ENCODE measurements at places on chromosomes 5 and 9.

- DNase-seq: no peak
Measured at GRCh38 chr5:135033901-135034235, at the start of gene PITX1. PITX1 (minus strand) TSS chr5:135034228; CDS start chr5:135033881, 347 bp downstream.

DNA sequence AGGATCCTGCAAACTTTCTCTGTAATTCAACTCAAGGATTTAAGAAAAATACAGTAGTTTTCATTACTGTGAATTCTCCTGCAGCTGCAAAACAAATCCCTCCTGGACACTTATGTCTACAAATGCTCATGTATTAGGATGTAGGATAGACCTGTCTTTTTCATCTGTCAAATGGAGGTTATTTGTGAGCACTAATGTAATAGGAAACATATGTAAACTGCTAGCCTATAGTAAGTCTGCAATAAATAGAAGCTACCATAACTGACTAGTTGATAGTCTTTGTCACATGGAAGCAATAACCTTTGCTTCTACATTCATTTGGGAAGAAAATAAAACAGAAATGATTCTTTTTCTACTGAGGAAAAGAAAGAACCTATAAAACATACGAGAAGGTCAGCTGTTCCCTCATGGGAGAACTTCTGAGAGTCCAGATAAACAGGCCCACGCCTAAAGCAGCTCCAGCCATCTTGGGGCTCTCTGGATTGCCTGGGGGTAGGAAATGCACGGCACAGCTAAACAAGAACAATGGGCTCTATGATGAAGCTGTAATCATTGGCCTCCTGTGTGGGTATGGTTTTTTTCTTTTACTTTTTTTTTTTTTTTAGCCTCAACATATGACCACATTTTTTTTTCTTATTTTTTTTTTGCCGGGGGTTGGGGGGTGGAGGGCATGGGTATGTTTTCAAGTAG is 6.2 kb downstream of the KCNV2 start:
- DNase-seq: no peak

- DNase-seq: peak; percentile 51
Measured at GRCh38 chr9:16121601-16122286, 568.9 kb downstream of the CCDC171 start.

DNA sequence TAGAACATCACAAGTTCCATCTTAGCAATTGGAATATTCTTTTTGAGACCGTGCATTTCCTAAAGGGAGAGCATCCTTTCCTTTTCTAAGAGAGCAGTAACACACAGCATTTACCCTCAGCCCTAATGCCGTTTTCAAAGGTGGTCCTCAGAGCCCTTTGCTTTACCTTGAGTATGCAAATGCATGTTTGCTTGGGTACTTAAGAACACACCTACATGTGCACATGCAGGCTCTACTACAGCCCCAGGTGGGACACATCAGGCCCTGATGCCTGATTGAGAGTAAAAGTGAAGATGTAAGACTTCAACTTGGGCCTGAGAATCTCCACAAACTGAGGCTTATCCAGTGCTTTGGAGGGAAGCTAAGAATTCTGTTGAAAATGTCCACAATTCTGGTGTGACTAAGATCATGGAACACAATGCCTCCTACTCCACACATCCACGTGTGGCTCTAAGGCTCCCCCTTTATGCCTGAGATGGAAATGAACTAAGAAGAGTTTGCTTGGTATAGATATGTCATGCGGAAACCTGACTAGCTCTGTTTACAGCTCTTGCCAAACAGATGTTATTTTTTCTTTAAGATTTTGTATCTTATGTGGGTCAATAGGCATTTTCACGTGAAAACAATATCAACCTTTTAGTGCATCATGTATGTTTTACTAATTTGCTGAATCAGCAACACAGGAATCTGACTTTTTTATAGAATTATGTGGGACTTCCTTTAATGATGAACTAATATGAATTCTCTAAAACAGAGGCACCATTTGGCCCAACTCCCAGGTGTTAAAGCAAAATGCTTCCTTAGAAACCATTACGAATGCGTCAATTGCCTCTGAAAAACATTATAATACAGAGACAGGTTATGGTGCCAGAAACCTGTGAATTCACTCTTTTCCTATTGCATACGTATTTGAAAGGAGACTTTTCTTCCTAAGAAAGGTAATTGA is 48.9 kb upstream of the SLC2A8 start:
- peak; percentile 71 for DNase-seq

DNA sequence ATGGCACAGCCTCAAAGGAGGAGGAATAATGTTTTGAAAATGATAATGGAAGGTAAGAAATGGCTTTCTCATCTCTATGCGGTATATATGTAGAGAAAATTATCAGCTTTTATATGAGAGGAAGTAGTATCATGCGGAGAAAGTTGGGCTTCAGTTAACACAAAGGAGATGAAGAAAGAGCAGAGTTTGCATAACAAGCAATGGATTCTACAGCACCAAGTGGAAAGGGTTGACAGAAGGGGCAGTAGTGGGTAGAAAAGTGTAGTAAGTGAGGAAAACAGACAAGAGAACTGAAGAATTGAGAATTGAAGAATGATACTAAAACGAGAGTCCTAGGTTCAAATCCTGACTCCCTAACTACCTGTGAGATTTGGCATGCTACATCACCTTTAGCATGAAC is 51.0 kb downstream of the GNG10 start:
- no peak for DNase-seq

DNA sequence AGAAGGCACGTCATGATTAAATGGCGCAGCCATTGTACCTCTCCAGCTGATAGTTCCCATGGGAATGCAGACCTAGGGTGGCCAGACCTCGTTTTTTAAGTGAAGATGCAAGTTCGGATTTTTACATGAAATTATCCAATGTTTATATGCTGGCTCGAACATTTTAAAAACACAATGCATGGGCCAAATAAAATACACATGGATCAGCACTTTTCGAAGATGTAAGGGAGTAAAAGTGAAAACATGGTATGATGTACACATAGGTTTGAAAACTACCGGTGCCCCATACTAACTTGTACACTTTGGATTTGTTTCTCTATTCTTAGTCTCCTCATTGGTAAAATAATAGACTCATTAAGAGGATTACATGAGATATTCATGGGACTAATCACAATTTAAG is 412.5 kb upstream of the CCNG1 start:
- DNase-seq: no peak

DNA sequence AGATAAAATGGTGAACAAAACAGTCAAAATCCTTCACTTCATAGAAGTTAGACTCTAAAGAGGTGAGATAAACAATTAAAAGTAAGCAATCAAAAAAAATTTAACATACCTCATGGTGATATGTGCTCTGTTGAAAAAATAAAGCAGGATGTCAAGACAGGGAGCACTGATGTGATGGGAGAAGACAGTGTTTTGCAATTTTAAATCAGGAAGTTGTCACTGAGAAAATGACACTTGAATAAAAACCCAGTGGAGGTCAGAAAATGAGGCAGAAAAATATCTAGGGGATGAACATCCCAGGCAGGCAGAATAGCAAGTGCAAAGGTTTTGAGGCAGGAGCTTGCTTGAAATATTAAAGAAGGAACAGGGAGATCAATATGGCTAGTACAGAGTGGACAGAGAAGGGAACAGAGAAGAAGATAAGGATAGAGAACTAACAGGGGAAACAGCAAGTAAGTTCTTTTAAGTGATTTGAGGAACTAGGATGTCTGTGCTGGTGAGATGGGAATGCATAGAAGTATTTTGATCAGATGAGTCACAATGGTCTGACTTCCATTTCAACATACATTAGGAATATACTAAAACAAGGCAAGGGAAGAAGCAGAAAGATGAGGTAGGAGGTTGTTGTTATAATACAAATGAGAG is 130.4 kb downstream of the CHSY3 start:
- DNase-seq: peak; percentile 72

DNA sequence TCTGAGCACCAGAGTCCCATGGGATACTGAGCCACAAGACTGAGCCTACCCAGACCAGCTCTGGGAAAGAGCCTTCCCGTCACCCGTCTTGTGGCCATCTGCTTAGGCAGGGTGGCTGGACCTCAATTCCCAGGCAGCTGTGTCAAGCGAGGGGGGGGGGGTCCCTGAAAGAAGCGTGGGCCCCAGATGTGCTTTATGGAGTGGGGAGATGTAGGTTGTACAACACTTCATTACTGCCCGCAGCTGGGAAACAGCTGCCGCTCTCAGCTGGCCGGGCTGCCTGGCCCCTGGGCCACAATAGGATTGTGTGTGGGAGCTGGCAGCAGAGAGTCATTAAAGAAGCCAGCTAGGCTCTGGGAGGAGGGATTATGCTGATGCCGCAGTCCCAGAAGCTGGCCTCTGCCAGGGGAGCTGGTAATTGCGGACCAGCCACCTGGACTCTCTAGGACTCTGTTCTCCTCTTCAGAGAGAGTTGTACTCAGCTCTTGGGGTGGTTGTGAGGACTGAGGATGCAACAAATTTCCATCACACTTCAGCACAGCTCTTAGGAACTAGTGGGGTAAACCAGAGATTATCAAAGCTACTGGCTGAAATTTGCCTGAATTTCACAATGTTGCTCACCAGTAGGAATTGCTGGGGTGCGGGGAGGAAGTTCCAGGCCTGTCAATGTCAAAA is 145.4 kb downstream of the GADD45G start:
- no peak for DNase-seq

DNA sequence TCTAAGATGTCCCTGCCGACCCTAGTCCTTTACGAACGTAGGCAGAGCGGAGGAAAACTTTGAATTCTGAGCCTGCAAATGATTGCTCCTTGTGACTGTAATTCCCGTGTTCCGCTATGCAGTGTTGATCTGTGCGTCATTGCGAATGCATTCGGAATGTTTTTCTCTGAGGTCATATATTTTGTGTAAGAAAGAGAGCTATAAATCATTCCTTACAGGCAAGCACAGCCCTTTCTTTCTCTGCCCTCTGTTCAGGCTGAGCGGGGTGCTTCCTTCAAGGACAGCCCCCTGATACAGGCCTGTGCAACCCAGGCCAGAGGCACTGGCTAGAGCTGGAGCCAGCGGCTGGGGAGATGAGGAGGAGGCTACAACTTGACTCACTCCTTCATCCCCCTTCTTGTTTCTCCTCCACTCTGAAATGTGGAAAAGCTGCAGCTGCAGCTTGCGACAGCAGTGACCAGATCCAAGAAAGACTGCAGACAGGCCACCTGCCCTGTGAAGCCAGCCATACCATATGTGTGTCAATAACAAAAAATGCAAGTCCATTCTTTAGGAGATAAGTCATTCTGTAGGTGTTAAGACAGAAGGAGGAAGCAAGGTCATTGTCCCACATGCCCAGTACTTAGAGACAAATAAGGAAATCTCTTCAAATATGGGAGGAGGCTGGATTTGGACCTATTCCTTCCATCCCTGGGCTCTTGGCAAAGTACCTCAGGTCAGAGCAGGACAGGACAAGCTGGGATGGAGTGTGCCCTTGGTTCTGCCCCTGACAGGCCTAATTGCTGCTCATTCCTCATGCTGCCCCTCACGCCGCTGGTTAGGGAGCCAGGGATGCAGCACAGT is 345.7 kb upstream of the WWC1 start:
- peak; percentile 45 for DNase-seq

- DNase-seq: peak; percentile 9
Measured at GRCh38 chr9:75147638-75148037, 59.3 kb downstream of the OSTF1 start.

- peak; percentile 24 for DNase-seq
Measured at GRCh38 chr9:128642675-128643245, 13.9 kb downstream of the DYNC2I2 start.

- DNase-seq: no peak
Measured at GRCh38 chr9:95249986-95250385, 67.5 kb downstream of the FANCC start.

GRCh38 chr5:88214655-88215054 is 54.0 kb downstream of the TMEM161B start:
- DNase-seq: no peak

DNA sequence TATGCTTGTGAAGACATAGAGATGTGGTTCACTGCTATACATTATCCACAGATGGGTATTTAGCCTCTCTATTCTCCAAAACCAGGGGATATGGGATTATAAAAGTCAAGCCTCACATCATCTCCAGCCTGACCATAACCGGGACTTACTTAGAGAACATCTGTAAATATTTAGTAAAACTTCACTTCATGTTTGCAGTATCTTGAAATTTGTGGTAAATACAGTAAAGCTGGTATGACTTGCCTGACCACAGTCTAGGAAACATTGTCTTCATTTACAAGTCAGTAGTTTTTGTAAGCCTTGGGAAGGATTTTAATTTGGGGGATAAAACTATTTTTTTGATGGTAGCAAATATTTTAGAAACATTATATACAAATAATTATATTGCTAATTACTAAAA is 64.2 kb downstream of the MAST4 start:
- DNase-seq: no peak

- DNase-seq: peak; percentile 55
Measured at GRCh38 chr5:154038261-154038706, 426 bp downstream of the FAM114A2 start.
